ENCODE measurements at places on chromosomes 6 and 20. TPM values are rescaled to one million over a fixed set of nuclear protein-coding genes. Genes with fewer than 3 reads are reported as not detected.

- DNase-seq = no peak
Observed at GRCh38 chr20:56928007-56928406, 298.9 kb downstream of the TFAP2C start.

GRCh38 chr20:59836767-59837166, 96.7 kb downstream of the SYCP2 start:
- DNase-seq = no peak

GRCh38 chr6:108714766-108715414, 133.3 kb upstream of the ARMC2 start:
- DNase-seq = no peak

The MYH7B gene
- total RNA-seq = 0.76 TPM

GRCh38 chr20:23508449-23509229, 17.7 kb downstream of the CST8 start:
- DNase-seq = no peak

The WASF1 gene
- total RNA-seq = 1.2 TPM

- DNase-seq = no peak
Observed at GRCh38 chr6:106446287-106446885, 85.9 kb downstream of the CRYBG1 start.

DNA sequence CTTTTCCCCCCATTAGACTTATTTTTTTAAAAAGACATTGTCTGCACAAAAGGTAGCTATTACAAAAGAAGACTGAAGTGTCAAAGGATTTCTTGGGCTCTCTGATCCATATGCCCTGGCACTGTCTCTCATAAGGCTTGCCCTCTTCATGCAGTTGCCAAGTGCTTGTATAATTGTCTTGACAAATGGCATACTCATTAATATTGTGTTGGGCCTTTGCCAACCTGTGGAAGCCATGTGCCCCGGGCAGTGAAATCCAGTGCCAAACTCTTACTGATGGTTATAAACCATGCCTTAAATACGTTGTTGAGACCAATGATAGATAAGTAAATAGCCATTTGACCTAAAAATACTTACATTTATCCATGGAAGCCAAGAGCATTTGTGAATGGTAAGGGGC, 98.1 kb downstream of the FARS2 start:
- no peak for DNase-seq

DNA sequence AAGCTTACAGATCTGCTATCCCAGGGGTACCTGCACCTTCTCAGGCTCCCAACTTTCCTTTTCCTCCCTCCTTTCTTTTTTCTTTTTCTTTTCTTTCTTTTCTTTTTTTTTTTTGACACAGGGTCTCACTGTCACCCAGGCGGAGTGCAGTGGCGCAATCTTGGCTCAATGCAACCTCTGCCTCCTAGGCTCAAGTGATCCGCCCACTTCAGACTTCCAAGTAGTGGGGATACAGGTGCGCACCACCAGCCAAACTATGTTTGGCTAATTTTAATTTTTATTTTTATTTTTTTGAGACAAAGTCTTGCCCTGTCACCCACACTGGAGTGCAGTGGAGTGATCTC, 36.0 kb downstream of the PIM1 start:
- no peak for DNase-seq

All from T-cell (primary cell).